ENCODE measurements at places on chromosomes 3 and 15. TPM values are rescaled to one million over a fixed set of nuclear protein-coding genes. Genes with fewer than 3 reads are reported as not detected.
A peak's percentile ranks its signal among the peaks of the same experiment; 100 is the strongest.

The FGD5 gene
- not detected for polyA plus RNA-seq

The MLF1 gene
- polyA plus RNA-seq = 9.4 TPM

The SLC24A5 gene
- not detected for polyA plus RNA-seq

The CFAP100 gene
- polyA plus RNA-seq = not detected

The MYEF2 gene
- 11.6 TPM for polyA plus RNA-seq

The TRIM59 gene
- 4.1 TPM for polyA plus RNA-seq

The ITIH1 gene
- not detected for polyA plus RNA-seq

The SLC22A13 gene
- 0.29 TPM for polyA plus RNA-seq

The HTR3E gene
- not detected for polyA plus RNA-seq

The ARGFX gene
- polyA plus RNA-seq = not detected

The ITIH4 gene
- polyA plus RNA-seq = 2.0 TPM

The MKRN2OS gene
- not detected for polyA plus RNA-seq

DNA sequence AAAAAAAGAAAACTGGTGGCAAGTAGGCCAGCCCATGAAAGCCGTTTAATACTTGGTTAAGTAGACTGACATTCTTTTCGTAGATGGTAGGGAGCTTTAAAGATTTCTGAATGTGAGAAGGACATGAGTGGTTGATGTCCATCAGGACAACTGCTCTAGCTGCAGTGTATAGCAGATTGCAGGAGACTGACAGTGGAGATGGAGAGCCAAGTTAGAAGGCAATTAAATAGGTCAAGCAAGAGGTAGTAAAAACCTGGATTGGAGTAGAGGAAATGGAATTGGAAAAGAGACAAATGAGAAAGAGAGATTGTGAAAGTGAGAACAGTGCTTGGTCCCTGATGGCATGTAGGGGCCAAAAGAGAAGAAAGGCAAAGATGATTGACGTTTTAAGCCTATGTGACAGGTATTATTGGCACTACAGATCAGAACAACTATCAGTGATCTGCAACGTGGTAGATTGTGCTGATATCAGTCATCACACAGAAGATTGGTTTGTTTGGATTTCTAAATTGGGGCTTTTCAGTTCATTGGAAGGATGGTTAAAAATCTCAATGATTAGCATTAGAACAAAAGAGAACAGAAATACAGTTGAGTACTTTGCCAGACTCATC is 74.0 kb downstream of the CNTN4 start:
- no peak for DNase-seq

DNA sequence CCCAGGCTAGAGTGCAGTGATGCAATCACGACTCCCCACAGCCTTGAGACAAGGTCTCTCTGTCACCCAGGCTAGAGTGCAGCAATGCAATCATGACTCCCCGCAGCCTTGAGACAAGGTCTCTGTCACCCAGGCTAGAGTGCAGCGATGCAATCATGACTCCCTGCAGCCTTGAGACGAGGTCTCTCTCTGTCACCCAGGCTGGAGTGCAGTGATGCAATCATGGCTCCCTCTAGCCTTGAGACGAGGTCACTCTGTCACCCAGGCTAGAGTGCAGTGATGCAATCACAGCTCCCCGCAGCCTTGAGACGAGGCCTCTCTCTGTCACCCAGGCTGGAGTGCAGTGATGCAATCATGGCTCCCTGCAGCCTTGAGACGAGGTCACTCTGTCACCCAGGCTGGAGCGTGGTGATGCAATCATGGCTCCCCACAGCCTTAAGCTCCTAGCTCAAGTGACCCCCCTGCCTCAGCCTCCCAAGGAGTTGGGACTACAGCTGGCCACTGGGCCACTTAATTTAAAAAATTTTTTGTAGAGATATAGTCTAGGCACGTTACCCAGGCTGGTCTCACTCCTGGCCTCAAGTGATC is 26.1 kb downstream of the TFRC start:
- DNase-seq = no peak

GRCh38 chr3:1131166-1131565 is 38.3 kb downstream of the CNTN6 start:
- no peak for DNase-seq

DNA sequence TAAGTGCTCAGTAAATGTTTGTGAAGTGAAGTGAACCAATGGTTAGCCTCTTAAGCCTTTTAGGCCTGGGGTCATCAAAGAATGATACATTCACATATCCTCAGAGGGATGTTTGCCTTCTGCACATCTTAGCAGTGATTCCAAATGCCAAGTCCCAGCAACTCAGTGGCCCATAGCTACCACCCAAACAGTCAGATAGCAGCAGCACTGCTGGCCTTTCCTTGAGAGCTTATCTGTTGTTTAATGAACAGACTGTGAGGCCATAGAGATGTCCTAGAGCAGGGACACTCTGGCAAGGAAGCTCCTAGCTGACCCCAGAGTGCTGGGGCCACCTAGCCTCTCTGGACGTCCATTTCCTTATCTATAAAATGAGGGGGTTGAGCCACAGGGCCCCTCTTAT is 86.8 kb downstream of the CYP19A1 start:
- DNase-seq = no peak

- DNase-seq = no peak
Observed at GRCh38 chr15:65690778-65691177, 69.0 kb downstream of the SLC24A1 start.

DNA sequence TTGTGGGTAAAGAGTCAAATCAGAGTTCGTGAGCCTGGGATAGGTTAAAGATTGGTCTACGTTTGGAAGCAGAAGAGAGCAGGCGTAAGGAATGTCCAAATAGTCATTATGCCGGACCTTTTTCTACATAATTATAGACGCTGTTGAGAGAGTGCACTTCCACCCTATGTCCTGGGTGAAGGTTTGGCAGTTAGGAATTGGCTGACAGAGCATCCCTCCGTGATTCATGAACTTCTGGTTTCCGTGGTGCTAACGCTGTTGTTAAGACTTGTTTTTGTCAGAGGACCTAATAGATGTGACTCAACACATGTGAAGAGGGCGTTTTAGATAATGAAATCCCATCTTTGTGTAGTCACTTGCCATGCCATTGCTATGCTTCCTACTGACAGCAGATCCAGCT is 1.1 kb downstream of the EAF1 start:
- no peak for DNase-seq

DNA sequence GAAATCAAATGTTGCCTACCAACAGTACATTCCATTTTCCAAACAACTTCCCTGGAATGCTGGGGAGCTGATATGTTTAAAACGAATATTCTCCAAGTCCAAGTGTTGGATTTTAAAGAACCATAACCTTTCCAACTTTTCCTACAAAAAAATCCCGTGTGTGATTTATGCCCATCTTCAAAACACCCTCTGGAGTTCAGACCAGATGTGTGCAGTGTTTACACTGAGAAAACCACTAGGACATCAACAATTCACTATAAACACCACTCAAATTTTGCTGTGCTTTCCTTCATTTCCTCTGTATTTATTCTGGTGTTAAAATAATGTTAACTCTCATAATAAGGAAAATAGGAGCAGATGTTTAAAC is 2.4 kb downstream of the VGLL4 start:
- DNase-seq = no peak

DNA sequence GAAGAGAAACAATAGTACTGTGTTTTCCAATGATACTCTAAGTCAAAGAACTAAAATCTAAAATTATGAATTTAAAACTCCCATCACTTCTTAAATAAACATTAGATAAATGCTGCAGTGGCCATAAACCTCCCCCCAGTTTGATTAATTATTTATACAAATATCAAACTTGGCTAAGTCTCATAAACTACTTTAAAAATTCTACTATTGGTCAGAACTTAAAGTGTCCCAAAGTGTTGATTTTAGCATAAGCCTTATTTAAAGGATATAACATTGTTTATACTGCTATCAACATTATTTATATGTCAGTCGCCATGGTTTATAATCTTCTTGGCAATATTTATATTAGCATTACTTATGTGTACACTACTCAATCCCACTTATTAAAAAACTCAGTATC is 132.4 kb downstream of the SCAPER start:
- DNase-seq = no peak

- no peak for DNase-seq
Observed at GRCh38 chr3:21634112-21634511, 116.9 kb downstream of the ZNF385D start.

- DNase-seq = no peak
Observed at GRCh38 chr3:148711981-148712666, 14.4 kb downstream of the AGTR1 start.

DNA sequence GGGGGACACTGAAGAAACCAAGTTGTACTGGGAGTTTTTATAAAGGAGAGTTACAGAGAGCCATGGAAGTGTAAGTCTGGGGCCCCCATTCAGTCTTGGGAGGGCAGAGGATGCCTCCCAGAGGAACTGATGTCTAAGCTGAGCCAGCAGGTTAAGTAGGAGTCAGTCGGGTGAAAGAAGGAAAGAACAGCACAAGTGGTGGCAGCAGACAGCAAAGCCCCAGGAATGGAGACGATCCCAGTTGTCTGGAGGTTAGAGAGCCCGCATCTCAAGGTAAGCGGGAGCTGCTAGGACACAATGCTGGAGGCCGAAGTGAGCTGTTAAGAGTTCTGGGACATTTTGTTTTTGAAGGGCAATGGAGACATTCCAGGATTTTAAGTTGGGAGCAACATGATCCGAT is 88.8 kb downstream of the TAMM41 start:
- no peak for DNase-seq

DNA sequence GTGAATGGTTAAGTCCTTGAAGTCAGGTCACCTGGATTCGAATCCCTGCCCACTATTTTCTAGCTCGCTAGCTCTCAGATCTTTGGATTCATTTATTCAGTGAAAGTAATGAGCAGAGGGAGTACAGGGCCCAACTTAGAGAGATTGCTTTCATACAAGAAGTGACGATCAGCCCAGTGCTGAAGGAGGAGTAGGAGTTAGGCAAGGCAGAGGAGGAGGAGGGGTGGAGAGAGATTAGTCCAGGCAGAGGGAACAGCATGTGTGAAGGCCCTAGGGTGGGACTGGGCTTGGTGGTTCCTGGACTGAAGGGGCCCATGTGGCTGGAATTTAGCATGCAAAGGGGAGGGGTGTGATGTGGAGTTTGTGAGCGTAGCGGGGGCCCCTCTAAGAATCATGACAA is 3.8 kb upstream of the CHRNA5 start:
- DNase-seq = no peak

DNA sequence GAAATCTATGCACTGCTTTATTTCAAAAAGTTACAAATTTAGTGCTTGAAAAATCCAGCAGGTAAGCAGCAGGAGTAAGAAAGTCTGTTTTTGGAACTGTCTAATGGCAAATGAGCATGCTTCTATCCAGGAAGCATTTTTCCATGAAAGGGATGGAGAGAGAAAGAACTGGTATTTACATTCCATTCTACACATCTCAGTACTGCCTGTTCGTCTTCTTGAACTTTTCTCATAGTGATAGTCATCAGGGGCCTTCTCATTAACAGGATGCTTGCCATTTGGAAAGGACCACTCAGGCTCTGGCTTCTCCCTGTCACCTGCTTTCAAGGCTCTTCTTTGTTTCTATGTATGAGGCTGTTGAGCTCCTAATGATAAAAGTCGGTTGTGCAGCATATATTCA is 267.3 kb upstream of the IL12A start:
- no peak for DNase-seq

- no peak for DNase-seq
Observed at GRCh38 chr15:24683736-24684135, 8.2 kb downstream of the NPAP1 start.

DNA sequence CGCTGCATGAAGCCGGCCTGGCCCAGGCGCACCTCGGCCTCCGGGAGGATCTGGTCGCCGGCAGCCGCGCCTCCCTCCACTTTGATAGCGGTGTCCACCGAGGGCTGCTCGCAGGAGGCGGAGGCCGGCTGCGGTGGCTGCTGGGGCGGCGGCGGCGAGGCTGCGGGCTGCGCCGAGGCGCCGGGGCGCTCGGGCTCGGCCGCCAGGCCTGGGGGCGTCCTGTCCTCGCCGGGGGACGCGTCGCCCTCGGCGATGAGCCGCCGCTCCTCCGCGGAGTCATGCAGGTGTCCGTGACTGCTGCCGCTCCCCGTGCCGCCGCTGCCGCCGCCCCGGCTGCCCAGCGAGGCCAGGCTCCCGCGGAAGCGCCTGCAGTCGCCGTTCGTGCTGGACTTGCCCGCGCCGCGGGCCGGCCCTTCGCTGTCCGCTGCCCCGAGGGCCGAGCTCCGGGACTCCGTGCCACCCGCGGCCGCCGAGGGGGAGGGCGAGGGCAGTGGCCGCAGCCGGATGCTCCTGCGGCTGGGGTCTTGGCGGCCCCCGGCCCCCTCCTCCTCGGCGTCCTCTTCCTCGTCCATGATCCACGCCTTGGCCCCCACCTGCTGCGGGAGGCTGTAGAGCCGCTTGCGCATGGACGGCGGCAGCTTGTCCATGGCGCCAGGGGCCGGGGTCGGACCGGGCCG is 996 bp downstream of the HCN4 start:
- DNase-seq = peak; percentile 78

DNA sequence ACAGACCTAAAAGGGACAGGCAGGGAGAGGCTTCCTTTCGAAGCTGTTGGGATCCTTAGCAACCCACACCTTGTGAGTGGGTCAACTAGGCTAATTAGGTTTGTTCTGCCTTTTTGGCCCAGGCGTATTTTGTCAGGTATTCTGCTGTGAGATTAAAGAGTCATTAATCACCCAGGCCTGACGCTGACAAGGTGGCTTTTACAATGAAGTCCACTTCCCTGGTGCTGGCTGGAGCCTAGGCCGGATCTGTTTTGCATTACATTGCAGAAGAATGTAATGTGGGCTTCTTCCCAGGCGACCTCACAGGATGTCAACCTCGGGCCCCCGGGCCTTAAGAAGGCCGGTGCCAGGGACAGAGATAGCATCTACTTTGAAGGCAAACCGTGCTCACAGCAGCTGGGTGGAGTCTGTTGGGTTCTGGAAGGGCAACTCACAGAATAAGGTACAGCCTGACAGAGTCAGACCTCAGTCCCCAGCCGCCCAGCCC is 76.9 kb downstream of the HES1 start:
- DNase-seq = peak; percentile 74

DNA sequence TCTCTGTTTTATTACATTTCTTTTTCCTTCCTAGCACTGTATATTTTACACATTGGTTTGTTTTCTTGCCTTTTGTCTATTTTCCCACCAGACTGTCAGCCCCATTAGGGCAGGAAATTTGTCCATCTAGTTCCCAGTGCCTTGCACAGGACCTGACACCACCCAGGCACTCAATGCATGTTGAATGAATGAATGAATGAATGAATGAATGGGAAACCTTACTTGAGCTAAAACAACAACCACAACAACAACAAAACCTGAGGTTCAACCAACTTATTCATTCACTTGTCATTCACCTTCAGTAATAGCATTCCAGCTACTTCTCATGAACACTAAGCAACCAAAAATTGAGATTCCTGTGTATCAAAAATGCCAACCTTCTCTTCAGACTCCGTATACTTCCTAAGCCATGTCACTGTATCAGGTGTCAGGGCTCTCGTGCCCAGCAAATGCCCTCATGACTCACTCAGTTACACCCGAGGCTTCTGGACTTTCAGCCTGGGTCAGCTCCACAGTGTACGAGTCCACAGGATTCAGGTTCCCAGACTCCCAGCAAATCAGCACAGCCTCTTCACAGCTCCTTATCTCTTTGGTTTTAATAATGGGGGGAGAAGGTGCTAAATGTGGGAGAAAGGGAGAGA is 37.3 kb downstream of the FSD2 start:
- DNase-seq = no peak

DNA sequence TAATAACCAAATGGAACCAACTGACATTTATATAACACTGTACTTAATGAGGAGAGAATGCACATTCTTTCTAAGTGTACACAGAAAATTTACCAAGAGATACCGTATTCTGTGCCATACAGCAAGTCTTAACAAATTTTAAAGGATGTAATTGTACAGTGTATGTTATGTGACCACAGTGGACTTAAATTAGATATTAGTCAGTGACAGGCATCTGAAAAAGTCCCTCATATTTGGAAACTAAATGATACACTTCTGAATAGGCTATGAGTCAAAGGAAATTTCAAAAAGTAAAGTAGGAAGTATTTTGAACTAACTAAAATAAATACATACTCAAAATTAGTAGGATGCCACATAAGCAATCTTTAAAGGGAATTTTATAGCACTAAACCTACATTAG is 59.6 kb upstream of the P3H2 start:
- DNase-seq = no peak
